Activated CD8-positive, alpha-beta memory T cell treated with anti-CD3 and anti-CD28 coated beads, Interleukin-2, amount 50 U/mL, for 48 hours (primary cell): ENCODE measurements at places on chromosomes 4 and X.

GRCh38 chrX:40247382-40247781 is 149.6 kb upstream of the BCOR start:
- no peak for DNase-seq

DNA sequence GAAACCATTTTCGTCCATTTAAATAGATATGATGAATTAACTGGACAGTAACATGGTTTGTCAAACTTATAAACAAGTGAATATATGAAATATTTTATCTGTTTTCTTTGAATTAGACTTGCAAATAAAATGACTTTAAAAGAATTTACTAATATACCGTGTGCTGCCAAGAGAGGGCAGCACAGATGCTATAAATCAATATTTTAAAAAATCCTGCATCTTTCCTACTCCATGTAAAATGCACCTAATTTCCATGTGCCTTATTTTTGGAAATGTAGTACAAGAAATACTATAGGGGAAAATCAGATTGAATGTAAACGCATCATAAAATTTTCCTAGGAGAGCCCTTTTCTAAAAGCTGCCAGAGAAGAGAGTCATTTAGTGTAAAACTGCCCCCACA is 62.2 kb downstream of the PRKX start:
- no peak for DNase-seq

GRCh38 chrX:69032601-69033000 is 132.7 kb downstream of the PJA1 start:
- no peak for DNase-seq

GRCh38 chr4:172521248-172521647 is 647.4 kb upstream of the GALNT7 start:
- no peak for DNase-seq

DNA sequence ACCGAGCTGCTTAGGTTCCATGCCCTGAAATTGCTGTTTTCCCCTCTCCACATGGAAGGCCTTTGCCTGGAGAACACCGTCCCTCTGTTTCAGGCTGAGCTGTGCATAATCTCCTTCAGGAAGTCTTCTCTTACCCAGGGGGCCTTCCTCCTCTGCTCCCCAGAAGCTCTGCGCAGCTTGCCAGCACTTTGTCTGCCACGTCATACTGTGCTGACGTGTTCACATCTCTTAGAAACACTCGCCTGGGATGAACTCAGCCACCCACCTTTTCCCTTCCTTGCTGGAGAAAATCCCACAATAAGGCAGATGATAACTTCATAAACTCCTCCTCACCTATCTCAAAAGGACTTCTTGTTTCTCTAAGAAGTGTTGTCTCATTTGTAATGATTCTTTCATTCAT is 110.7 kb downstream of the ARHGAP10 start:
- DNase-seq: no peak

DNA sequence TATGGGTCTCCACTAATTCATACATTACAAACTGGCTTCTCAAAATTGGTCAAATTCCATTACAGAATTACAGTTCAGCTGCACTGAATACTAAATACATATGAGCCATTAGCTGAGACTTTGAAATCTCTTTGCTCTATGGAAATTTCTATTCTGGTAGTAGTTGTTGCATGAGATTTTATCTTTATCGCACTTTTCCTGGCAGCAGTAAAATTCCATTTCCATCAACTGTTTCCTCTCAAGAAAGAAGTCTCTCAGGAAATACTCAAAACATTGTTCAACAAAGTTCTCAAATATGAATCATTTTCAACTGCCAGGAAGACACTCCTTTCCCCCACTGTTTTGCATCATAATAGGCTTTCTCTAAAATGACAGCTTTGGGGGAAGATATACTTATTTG is 51.3 kb downstream of the ATP11C start:
- no peak for DNase-seq

DNA sequence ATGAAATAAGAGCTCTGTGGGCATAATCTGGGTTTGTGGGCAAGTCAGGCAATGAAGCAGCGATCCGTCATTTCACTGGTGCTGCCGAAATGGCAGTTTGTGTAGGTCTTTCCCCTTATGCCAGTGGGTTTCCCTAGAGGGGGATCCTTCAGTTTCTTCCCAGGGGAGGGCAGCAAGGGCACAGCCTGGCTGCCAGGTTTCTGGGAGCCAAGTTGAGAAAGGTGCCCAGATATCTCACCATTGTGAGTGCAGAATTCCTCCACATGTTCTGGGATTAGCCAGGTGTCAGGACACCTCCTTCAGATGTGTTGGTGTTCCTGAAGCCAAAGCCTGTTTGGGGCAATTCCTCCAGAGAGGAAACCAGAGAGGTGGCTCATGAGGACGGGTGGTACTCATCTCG is 28.0 kb downstream of the MSX1 start:
- DNase-seq: no peak

- no peak for DNase-seq
Observed at GRCh38 chrX:42247241-42247640, 323.9 kb upstream of the CASK start.

GRCh38 chr4:40621229-40621591 is 8.5 kb downstream of the RBM47 start:
- no peak for DNase-seq

GRCh38 chr4:1336088-1336491 is 10.9 kb upstream of the UVSSA start:
- DNase-seq: no peak

- no peak for DNase-seq
Observed at GRCh38 chrX:116378961-116379360, 57.4 kb upstream of the SLC6A14 start.

- no peak for DNase-seq
Observed at GRCh38 chrX:95893636-95894035, 791.0 kb upstream of the DIAPH2 start.

DNA sequence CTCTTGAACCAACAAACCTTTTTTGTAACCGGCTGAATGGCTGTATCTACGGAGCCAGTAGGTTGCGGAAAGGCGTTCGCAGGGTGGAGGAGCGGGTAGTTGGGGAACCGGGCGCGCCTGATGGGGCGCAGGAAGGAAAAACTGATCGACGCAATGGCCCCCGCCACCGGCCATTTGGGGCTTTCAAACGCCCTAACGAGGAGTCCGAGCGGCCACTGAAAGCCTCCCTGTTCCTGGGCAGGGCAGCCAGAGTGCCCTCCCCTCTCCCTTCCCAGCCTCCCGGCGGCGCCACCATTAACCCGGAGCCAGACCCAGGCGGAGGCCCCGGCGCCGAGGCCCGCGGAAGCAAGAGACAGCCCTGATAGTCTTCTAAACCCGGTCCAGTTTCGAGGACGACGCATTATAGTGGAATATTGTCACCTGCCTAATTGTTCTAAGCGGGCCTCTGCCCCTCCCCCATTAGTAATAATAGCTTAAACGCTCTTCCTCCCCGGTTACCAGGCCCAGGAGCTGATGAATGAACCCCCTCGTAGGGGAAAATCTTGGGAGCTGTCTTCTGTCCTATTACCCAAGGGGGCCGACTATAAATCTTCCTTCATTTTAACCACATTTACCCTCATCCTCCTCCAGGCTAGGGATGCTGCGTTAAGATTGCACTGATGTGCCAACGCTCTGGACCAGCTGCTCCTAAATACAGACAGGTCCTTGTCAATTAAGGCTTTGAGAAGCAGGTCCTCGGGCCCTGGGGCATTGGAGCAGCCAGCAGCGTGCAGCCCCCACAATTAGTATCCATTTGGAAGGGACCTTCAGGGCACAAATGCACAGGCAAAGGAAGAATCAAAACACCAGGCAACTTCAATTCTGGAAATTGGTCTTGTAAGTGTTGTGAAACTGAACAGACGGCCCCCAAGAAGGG is 61.6 kb upstream of the TMEM33 start:
- no peak for DNase-seq

GRCh38 chr4:138669479-138670315 is 345.9 kb upstream of the NOCT start:
- DNase-seq: no peak
